ENCODE measurements at places on chromosomes 13 and 19.
A peak's percentile ranks its signal among the peaks of the same experiment; 100 is the strongest.

GRCh38 chr13:97296740-97297139 lies 74.6 kb downstream of the MBNL2 start:
- no peak for DNase-seq

- DNase-seq, result no peak
Observed at GRCh38 chr13:45943965-45944364, 92.4 kb upstream of the SIAH3 start.

DNA sequence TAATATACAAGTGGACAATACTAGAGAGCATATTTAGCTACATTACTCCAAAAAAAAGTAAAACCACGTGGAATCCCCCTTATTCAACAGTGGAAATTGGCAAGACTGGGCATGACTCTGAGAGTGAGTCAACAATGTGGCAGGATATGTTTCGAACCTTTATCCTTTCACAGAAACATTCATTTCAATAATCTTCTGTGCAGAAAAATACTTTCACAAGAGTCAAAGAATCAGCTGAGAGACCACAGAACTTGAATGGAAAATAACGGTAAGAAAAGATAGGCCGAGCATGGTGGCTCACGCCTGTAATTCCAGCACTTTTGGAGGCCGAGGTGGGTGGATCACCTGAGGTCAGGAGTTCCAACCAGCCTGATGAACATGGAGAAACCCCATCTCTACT lies 25.1 kb upstream of the CD70 start:
- DNase-seq, result no peak

- no peak for DNase-seq
Observed at GRCh38 chr13:105403086-105403485, 1132.4 kb downstream of the EFNB2 start.

GRCh38 chr13:74132776-74133656 lies 1.2 kb downstream of the KLF12 start:
- DNase-seq, result peak; percentile 28

- DNase-seq, result no peak
Observed at GRCh38 chr13:18953139-18953930, 228.3 kb downstream of the TUBA3C start.

DNA sequence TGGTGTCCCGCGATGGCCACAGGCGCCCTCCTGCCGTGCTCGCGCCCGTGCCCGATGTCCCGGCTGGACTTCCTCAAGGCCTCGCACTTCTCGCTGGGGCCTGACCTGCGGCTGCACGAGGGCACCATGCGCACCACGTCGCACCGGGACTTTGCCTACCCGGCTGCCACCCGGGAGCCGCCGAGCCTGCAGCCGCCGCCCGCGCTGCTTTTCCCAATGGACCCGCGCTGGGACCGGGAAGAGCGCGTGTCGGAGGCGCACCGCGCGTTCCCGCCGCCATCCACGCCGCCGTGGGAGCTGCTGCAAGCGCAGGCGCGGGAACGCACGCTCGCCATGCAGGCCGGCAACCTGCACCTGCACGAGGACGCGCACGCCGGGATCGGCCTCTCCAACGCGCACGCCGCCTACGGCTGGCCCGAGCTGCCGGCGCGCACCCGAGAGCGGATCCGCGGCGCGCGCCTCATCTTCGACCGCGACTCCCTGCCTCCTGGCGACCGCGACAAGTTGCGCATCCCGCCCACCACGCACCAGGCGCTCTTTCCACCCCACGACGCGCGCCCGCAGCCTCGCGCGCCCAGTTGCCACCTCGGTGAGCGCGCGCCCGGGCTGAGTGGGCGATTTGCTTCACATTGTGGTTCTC lies 12.1 kb upstream of the PEX11G start:
- peak; percentile 93 for DNase-seq

DNA sequence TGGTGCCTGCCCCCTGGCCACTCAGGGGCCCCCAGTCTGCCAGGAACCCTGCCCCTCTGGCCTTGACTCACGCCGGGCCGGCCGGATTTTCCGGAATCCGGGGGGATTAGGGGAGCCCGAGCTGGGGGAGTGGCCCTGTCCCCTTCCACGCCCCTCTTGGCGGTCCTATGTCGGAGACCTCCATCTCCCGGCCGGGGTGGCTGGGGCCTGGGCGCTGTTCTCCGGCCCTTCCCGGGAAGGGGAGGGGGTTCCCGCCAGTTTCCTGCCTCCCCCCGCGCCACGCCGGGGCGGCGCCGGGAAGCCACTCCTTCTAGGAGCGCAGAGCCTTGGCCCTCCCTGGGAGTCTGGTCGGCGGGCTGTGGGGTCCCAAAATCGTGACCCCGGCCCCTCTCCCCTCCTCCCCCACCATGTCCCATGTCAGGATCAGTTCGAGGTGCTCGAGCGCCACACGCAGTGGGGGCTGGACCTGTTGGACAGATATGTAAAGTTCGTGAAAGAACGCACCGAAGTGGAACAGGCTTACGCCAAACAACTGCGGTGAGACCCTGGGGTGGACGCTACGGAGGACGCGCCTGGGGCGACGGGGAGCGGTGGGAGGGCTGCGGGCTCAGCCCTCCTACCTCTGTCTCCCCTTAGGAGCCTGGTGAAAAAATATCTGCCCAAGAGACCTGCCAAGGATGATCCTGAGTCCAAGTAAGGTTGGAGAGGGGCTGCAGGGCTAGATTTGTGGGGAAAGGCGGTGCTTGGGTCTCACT lies 1.3 kb downstream of the TRIP10 start:
- no peak for DNase-seq
